ENCODE measurements at places on chromosomes 2 and 18.

DNA sequence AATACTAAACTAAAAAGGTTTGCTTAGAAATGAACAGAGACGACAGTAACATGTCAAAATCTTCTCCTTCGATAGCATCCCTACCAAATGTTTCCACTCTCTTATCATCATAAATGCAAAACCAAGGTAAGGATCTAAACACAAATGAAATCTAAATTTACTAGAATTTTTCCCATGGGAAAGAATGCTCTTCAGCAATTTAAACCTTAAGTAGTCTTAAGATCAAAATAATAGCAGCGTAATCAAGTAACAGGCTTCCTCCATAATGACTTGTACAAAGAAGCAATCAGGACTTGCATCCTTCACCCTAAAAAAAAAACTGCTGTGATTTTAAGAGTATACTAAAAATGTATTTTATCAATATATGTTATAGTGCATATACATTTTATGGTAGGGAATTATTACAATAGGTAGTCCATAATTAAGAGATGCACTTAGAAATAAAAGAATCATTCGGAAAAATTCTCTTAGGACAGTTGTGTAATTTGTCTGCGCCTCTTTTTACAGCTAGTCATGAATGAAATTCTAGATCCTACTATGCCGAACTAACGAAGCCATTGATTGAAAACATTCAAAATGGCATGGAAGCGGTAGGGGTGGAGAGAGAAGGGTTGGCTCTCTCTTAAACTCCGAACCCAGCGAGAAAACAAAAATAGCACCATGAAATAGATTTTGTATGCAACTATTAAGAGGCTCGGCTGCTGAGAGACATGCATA is 1.3 kb downstream of the PGAP1 start:
- no peak for DNase-seq

- DNase-seq: no peak
These were observed 99.3 kb downstream of the COPS8 start for GRCh38 chr2:237184919-237185552.

- no peak for DNase-seq
These were observed 183.5 kb downstream of the HNMT start for GRCh38 chr2:138147796-138148195.

DNA sequence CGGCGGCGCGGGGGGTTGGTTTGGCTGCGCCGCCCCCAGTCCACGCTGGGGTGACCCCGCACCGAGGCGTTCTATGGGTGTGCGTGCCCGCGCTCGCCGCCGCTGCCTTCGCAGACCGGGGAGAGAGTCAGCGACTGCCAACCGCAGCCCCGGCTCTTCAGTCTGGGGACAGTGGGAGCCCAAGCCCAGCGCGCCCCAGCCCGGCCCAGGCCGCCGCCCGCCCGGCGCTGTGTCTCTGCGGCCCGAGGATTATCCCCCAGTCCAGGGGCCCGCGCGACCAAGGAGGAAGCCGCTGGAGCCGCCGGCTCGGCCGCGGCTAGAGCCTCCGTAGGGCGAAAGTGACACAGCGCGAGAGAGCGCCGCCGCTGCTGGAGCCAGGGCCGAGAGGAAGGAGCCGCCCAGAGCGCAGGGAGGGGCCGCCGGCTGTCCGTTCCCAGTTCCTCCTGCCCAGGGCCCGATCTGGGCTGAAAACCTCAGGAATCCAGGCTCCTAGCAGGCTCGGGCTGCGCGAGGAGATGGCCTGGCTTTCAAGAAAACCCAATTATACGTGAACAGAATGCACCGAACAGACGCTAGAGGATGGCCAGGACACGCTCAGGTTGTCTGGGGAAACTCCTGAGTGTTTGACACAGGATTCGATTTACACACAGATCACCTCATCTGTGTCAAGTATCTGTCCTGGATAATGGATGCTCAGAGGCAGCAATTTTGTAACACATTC is 2.4 kb downstream of the CTIF start:
- DNase-seq: no peak

GRCh38 chr2:27231921-27232320 is 14.8 kb downstream of the CAD start:
- DNase-seq: no peak

DNA sequence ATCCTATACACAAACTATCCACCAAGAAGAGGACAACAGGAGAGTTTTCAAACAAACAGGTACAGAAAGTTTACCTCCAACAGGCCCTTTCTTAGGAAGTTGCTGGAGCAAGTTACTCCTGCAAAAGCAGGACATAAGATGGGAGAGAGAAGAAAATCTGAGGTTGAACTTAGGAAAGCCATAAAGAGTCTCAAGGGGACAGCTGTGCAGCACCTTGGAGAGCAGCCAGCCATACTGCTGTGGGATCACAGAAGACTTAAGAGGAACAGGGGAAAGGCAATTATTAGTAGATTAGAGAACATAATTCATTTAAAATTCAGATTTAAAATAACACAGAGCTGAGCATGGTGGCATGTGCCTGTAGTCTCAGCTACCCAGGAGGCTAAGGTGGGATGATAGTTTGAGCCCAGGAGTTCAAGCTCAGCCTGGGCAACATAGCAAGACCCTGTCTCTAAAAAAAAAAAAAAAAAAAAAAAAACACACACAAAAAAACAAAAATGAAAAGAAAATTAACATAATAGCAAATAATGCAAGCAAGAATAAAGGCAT is 148.1 kb upstream of the SIX3 start:
- no peak for DNase-seq

GRCh38 chr2:136162438-136162837 is 44.5 kb upstream of the CXCR4 start:
- no peak for DNase-seq

GRCh38 chr18:70135604-70136003 is 69.9 kb downstream of the RTTN start:
- no peak for DNase-seq

Data from BJ (cell line).